Cerebellum (tissue), 4 donors: ENCODE measurements at places on chromosomes 7 and 10. TPM values are rescaled to one million over a fixed set of nuclear protein-coding genes. Genes with fewer than 3 reads are reported as not detected.
A peak's percentile ranks its signal among the peaks of the same experiment; 100 is the strongest.

SH2D4B gene
- 0.36 TPM for total RNA-seq

TMEM26 gene
- 2.4 TPM for total RNA-seq

CLDN3 gene
- total RNA-seq = 0.36 TPM

CDCA7L gene
- total RNA-seq = 24.7 TPM

GNAT3 gene
- 2.1 TPM for total RNA-seq

CREB5 gene
- total RNA-seq = 23.6 TPM

NFE2L3 gene
- 11.7 TPM for total RNA-seq

DNA sequence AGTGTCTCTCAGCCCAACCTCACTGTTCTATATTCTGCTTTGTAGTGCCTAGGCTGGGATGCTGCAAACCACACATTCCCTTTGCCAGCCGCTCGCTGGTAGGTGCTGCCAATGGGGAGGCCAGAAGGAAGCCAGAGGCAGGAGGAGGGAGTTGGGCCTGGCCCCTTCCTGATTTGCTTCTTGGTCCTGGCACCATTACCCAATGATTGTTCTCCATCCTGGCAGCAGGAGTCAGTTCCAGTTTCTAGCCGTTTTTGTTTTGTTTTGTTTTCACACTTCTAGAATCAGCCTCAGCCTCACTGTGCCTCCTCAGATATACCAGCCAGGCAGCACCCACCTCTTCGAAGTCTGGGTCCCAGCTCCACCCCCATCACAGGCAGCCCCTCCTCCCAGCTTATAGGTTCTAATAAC is 27.4 kb upstream of the LOXL4 start:
- DNase-seq = peak; percentile 61

GRCh38 chr10:18145652-18146051 is 5.4 kb downstream of the CACNB2 start:
- no peak for DNase-seq

DNA sequence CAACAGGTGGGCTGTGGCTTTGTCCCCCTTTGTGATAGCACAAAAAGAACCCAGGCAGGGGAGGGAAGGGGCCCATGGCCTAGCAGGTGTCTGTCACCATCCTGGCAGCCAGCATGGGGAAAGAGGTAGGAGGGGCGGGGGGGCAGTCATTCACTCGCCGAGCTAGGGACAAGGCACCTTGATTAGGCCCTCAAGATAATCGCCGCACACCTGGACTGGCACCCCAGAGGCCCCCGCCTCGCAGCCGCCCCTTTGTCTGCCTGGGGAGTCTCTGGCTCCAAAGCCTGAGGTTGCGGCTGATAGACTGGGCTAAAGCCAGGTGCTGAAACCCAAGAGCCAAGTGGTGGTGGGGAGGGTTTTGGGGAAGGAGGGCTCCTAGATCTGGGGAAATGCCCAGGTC is 151.2 kb upstream of the PCBD1 start:
- no peak for DNase-seq

GRCh38 chr7:19202599-19202998 is 57.4 kb upstream of the FERD3L start:
- DNase-seq = no peak

DNA sequence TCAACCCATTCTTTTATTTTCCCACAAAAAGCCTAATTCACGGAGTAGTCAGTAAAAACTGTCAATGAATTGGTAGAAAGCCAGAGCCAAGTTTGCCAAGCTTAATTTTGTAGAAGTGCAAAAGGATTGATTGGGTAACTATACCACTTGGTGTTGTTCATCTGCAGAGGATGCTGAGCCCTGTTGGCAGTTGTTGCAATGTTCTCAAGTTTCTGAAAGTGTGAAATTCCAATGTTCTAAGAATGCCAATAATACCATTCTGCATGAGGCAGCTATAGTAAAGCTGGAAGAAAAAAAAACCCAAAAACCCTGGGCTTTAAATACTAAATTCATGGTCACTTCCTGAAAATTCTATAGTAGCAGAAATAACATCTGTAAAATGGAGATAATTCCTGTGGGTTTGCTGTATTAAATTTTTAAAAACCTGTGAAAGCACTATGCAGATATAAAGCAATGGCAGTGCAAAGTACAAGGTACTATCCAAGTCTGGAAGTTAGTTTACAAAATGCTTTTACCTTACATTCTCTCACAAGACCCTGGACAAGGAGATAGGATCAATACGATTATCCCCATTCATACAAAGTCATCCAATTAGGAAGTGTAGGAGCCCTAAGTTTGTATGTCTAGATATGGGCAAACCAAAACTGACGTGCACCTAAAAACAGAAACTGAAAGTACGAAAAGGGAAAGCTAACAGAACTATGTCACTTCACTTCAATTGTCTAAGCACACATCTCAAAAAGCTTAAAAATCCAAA is 6.0 kb upstream of the PON1 start:
- no peak for DNase-seq

- no peak for DNase-seq
Measured at GRCh38 chr10:30744106-30744505, 114.6 kb upstream of the LYZL2 start.

DNA sequence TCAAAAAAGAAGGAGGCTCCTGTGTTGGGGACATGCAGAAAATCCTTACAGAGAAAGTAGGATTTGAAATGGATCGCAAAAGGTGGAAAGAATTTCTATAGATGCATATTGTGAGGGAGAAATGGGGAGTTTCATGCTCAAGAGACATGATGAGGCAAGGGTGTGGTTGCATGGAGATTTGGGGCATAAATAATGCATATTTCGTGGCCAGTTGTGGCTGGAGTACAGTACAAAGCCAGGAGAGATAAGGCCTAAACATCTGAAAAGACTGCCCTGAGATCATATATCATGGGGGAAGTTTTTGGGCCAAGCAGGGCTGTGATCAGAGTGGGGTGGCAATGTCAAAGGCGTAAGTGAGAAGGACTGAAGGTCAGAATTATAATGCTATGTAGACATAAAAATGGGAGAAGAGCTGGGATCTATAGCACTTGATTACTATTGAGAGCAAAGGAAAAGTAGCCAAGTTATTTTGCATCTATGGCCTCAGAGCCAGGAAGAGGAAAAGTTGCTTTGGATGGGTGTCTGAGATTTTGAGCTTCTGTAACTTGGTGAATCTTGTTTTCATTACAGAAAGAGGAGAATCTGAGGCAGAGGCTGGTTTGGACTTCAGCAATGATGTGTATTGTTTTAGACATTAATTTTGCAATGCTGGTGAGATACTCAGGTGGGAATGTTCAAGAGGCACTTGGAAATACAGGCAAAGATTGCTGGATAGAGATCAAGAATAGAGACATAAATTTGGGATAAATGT is 166.6 kb downstream of the INHBA start:
- DNase-seq = no peak

DNA sequence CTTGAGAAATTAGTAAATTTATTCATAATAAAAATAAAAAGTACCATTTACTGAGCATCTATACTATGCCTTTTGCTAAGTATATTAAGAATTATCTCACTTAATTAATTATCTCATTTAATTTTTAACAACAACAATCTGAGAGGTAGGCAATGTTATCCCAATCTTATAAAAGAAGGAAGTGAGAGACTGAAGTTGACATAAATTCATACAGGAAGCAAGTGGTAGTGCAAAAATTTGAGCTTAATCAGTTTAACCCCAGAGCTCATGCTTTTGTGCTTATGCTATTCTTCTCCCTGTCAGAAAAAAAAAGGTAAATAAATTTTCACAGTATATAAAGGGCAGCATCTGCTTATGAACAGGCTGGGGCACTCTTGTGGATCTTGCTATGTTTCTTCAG is 2.7 kb upstream of the LIPF start:
- DNase-seq = no peak

GRCh38 chr7:39294022-39294421 is 272.2 kb upstream of the YAE1 start:
- DNase-seq = no peak

- no peak for DNase-seq
Measured at GRCh38 chr7:92609921-92610518, 19.8 kb upstream of the FAM133B start.

GRCh38 chr10:91613411-91614187 is 19.3 kb downstream of the PPP1R3C start:
- DNase-seq = no peak

GRCh38 chr7:6116211-6116610 is 85.0 kb downstream of the ANKRD61 start:
- DNase-seq = no peak

DNA sequence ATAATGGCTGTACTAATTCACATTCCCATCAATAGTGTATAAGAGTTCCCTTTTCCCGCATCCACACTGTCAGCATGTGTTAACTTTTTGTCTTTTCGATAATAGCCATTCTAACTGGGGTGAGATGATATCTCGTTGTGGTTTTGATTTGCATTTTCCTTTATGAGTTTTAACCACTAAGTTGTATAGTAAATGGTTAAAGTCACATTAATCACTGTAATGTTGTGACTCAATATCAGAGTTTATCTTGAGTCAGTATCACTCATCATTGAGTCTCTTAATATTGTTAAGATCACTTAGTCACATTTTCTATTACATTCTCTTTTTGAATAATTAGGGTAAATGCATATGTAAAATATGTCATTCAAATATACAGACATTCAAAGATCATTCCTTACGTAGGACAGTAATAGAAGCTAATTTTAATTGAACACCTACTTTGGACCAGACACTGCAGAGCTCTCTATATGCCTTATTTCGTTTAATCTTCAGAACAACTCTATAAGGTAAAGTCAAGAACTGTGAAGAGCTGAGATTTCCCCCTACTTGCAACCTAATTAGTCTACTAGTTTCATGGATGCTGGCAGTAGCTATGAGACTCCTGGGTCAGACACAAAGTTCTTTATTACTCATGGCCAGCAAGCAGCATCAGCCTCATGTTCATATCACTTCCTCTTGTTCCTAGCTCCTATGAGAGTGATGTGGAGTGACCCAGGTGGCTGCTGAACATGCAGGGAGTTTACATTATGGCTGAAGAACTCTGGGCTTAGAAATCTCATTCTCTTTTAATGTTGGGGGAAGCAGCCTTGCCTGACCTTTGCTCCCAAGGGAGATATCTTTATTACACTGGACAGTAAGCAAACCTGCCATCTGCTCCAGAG is 30.5 kb downstream of the CREB5 start:
- DNase-seq = no peak

DNA sequence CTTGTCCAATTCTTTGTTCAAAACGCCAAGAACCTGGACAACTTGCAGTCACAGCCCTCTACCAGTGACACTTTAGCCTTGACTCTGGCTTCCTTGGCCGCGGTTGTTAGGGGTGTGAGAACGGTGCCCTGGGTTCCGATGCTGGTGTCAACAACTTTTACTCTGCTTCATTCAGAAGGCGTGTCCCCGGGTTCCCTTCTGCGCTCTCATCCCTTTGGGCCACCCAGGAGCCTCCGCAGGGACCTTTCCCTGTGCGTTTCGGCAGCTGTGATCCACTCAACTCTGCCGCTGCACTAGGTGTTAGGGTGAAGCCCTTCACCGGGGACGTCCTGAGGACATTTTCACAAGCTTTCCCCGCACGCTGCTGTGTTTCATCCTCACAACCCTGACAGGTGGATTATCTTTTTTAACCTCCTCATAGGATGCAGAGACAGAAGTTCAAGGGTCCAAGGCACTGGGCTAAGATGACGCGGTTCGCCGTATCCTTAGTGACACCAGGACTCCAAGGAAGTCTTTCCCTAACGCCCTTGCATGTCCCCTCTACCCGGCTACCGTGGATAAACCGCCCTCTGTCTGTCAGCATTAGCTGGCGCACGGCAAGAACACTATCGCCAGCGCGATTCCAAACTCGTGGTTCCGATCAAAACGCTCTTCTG is 133.5 kb upstream of the SHH start:
- no peak for DNase-seq

- DNase-seq = no peak
Measured at GRCh38 chr10:1058017-1058416, 1.8 kb downstream of the WDR37 start.

- no peak for DNase-seq
Measured at GRCh38 chr7:116354546-116355423, 144.4 kb downstream of the TES start.

- no peak for DNase-seq
Measured at GRCh38 chr10:122186816-122187810, 84.0 kb upstream of the BTBD16 start.

- DNase-seq = no peak
Measured at GRCh38 chr7:19107356-19108146, 9.9 kb downstream of the TWIST1 start.
